ENCODE measurements at places on chromosomes 6 and 20. TPM values are rescaled to one million over a fixed set of nuclear protein-coding genes. Genes with fewer than 3 reads are reported as not detected.

DNA sequence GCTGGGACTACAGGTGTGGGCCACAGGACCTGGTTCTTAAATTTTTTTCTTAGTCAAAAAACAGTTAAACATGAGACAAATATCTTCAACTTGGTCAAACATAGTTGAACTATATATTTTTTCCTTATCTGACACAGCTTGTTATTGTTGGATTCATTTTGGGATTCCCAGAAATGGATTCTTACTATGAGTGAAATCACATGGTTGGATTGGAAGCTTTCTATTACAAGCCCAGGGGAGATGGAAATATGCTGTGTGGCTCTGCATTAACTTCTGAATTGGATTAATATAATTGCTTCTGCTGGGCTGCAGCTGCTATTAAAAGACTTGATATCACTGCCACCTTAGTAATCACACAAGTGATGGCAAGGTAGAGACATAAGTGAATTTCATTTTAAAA is 126.4 kb upstream of the DUSP22 start:
- no peak for DNase-seq

TFAP2C gene
- total RNA-seq, result 0.22 TPM

VPS52 gene
- 31.4 TPM for total RNA-seq

DNA sequence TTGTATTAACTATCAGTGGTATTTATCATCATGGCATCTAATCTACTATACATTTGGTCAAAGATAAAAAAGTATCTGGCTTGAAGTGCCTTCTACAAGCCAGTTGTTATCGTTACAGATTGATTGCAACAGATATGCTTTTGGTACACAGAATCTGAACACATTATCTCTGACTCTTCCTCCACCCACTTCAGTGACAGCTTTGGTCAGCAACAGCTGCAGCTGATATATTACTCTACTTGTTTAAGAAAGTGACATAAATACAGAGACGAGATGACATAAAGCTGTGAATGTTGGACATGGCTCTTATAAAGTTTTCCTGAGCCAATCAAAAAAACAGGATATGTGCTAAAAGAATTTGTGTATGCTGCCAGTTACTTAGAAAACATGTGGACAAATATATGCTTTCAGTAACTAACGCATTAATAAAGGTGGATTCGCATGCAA is 77.6 kb downstream of the HIVEP2 start:
- no peak for DNase-seq

DNA sequence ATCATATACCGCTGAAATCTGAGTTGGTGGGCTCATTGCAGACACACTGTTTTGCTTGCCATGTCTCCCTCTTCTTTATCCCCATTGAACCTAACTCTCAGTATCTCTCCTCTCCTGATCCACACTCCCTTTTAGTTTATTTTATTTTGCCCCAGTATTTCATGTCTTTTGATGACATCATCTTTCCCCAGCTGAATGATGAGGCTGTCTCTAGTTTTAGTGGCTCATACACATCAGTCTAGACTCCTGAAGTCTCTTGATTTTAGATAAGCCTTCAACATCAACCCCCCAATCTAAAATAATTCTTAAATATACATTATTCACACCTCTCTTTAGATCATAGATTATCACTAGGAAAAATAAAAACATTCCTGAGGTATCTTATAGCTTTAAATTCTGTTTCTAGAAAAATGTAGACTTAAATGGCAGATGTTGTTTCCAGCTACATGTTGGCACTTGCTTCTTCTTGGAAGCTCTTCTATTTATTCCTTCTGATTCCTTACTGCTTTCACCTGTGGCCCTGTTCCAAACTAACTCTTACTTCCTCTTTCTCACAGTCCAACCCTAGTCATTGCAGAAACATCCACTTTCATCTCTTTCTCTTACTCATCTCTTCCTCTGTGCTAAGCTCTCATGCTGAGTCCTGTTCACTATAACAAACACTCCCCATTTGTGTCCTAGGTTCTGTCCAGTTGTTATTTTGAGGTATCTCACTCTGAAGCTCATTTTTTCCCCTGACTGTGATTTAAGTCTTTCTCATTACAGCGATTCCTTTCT is 191.9 kb upstream of the SLC35B3 start:
- DNase-seq, result no peak

GRCh38 chr20:50546729-50547314 is 36.6 kb downstream of the PTPN1 start:
- no peak for DNase-seq

SSR1 gene
- 58.5 TPM for total RNA-seq
